ENCODE measurements at places on chromosomes 16 and 17. TPM values are rescaled to one million over a fixed set of nuclear protein-coding genes. Genes with fewer than 3 reads are reported as not detected.

GRCh38 chr16:15607700-15608396 lies 35.1 kb downstream of the MARF1 start:
- peaks cover 28% of the 10 kb centered on the region for H3K36me3 ChIP-seq
- H3K4me1 ChIP-seq: peaks cover 7% of the 10 kb centered on the region
- H3K27me3 ChIP-seq: no peaks in the 10 kb centered on the region

- H3K27me3 ChIP-seq: peaks cover 2% of the 10 kb centered on the region
- no peak overlapping the region for H3K27ac ChIP-seq
- H3K4me3 ChIP-seq: no peak overlapping the region
- no peak for DNase-seq
- H3K4me1 ChIP-seq: no peaks in the 10 kb centered on the region
These were observed 100.2 kb downstream of the WSCD1 start for GRCh38 chr17:6170349-6170748.

WNT9B gene
- 0.84 TPM for total RNA-seq

MYH1 gene
- total RNA-seq: not detected

DNA sequence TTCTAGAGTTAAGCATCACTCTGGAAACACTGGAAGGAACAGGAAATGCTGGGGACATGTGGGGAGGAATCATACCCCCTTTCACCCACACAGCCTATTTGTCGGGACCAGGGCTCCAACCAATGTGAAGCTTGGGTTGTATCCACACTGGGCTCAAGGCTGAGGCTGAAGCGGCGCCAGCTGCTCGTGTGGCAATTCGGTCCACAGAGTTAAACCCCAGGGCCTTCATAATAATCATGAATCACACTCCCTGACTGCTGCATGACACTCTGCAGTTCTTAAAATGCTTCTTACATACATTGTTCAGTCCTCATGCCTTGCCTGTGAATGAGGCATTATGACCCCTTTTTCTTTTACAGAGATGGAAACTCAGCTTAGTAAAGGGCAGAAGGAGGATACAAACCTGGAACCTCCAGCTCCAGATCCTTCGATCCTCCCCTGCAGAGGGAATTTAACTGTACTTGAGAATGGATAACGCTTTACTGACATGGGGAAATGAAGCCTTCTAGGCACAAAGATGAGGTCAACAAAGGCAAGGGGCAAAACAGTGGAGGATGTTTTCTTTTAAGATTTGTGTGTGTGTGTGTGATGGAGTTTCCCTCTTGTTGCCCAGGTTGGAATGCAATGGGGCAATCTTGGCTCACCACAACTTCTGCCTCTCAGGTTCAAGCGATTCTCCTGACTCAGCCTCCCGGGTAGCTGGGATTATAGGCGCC lies 72.7 kb downstream of the SOX9 start:
- H3K4me1 ChIP-seq: peaks cover 20% of the 10 kb centered on the region
- no peaks in the 10 kb centered on the region for H3K36me3 ChIP-seq
- H3K27me3 ChIP-seq: no peaks in the 10 kb centered on the region

- H3K27ac ChIP-seq: no peak overlapping the region
- no peaks in the 10 kb centered on the region for H3K4me1 ChIP-seq
- no peaks in the 10 kb centered on the region for H3K36me3 ChIP-seq
- H3K4me3 ChIP-seq: no peak overlapping the region
- no peaks in the 10 kb centered on the region for H3K27me3 ChIP-seq
These were observed 2.1 kb downstream of the IGFALS start for GRCh38 chr16:1791256-1791942.

GRCh38 chr16:13419589-13419988 lies 500.4 kb upstream of the ERCC4 start:
- H3K27me3 ChIP-seq: no peaks in the 10 kb centered on the region
- H3K4me1 ChIP-seq: no peaks in the 10 kb centered on the region
- H3K4me3 ChIP-seq: no peak overlapping the region
- H3K27ac ChIP-seq: no peak overlapping the region
- no peaks in the 10 kb centered on the region for H3K36me3 ChIP-seq

DNA sequence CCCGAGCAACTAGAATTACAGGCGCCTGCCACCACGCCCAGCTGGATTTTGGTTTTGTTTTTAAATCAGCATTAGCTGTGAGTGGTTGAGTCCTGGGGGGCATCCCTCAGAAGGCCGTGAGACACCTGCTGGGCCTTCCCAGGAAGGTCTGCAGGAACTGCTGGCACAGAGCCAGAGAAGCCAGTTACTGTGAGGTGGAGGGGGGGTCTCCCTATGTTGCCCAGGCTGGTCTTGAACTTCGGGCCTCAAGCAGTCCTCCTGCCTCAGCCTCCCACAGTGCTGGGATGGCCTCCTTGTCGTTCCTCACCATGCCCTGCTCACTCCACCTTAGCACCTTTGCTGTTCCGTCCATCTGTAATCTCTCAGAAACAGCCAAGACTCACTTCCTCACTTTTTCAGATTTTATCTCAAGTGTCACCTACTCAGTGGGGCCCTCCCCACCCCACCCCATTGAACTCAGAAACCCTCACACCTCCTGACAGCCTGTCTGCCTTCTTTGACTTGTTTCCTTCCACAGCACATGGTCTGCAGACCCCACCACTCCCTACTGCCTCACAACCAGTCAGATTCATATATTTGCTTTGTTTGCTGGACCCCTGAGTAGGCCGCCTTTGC lies 62.3 kb downstream of the WSB1 start:
- H3K27me3 ChIP-seq: no peaks in the 10 kb centered on the region
- H3K4me3 ChIP-seq: no peak overlapping the region
- H3K27ac ChIP-seq: no peak overlapping the region
- no peak for DNase-seq
- peaks cover 19% of the 10 kb centered on the region for H3K4me1 ChIP-seq
- H3K36me3 ChIP-seq: no peaks in the 10 kb centered on the region

- no peaks in the 10 kb centered on the region for H3K36me3 ChIP-seq
- no peak overlapping the region for H3K4me3 ChIP-seq
- H3K27me3 ChIP-seq: no peaks in the 10 kb centered on the region
- H3K27ac ChIP-seq: no peak overlapping the region
- DNase-seq: no peak
These were observed 387.3 kb downstream of the HS3ST3B1 start for GRCh38 chr17:14688134-14688533.

ABCA6 gene
- total RNA-seq: not detected

CIBAR2 gene
- total RNA-seq: not detected

CCL5 gene
- total RNA-seq: 71.3 TPM

DNA sequence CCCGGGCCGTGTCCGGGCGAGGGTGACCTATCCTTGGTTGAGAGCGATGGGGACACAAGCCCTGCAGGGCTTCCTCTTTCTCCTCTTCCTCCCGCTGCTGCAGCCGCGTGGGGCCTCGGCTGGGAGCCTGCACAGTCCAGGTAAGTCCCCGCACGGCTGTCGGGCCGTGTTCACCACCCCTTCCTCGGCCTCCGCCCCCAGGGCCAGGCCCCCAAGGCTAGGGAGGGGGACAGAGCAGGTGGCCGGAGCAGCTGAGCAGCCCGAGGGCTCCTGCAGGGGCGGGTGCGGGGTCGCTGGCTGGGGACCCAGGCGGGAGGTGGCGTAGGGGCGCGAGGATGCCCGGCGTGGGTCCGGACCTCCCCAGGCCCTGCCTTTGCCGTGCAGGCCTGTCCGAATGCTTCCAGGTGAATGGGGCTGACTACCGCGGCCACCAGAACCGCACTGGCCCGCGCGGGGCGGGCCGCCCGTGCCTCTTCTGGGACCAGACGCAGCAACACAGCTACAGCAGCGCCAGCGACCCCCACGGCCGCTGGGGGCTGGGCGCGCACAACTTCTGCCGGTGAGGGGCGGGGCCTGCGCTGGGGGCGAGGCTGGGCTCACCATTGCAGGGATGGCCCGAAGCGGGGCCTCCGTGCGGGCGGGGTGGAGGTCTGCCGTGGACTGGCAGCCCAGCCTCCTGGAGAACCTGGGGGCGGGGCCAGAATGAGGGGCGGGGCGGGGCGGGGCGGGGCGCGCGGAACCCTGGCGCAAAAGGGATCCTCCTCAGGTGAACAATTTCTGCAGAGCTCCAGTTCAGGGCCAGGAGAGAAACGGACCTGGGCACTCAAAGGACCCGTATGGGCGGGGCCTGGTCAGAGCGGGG lies 631 bp downstream of the KREMEN2 start:
- peaks cover 17% of the 10 kb centered on the region for H3K4me1 ChIP-seq
- DNase-seq: no peak
- H3K27me3 ChIP-seq: peaks cover 48% of the 10 kb centered on the region
- no peak overlapping the region for H3K27ac ChIP-seq
- H3K36me3 ChIP-seq: no peaks in the 10 kb centered on the region

DNA sequence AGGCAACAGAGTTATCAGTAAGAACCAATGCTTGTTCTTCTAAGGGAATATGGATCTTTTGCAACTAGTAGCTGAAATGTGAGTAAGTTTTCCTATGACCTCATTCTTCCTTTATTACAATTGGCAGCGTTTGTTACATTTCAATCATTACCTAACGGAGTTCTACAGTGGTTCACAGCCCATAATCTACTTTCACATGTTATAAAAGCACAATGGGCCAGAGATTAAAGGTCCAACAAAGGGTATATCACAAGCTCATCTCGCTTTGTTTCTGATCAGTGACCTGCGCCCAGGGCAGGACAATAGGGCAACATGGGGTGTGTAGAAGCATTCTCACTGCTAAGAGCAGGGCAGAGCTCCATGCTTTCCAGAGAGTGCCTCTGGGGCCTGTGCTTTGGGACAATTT lies 279.9 kb upstream of the DYNLRB2 start:
- no peaks in the 10 kb centered on the region for H3K27me3 ChIP-seq
- no peaks in the 10 kb centered on the region for H3K36me3 ChIP-seq
- no peaks in the 10 kb centered on the region for H3K4me1 ChIP-seq
- no peak overlapping the region for H3K4me3 ChIP-seq
- no peak overlapping the region for H3K27ac ChIP-seq
- DNase-seq: no peak

GRCh38 chr17:64369007-64369893 lies 21.4 kb downstream of the PECAM1 start:
- H3K27me3 ChIP-seq: peaks cover 20% of the 10 kb centered on the region
- H3K27ac ChIP-seq: no peak overlapping the region
- no peak for DNase-seq
- no peaks in the 10 kb centered on the region for H3K36me3 ChIP-seq

DNA sequence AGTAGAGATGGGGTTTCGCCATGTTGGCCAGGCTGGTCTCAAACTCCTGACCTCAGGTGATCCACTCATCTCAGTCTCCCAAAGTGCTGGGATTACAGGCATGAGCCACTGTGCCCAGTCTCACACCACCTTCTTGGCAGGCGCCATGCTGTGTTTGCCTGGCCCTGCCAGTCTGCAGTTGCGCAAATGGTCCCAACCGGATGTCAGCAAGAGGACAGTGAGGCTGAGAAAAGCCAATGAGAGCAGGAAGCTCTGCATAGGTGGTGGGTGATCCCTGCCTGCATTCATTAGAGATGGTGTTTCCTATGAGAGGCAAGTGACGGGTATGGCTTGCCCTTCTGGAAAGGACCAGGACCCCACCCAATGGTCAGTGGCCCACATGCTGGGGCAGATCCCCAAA lies 59.3 kb downstream of the PECAM1 start:
- no peak for DNase-seq
- H3K4me3 ChIP-seq: no peak overlapping the region
- peaks cover 9% of the 10 kb centered on the region for H3K27me3 ChIP-seq
- H3K36me3 ChIP-seq: no peaks in the 10 kb centered on the region
- no peaks in the 10 kb centered on the region for H3K4me1 ChIP-seq
- no peak overlapping the region for H3K27ac ChIP-seq

- H3K36me3 ChIP-seq: no peaks in the 10 kb centered on the region
- no peak overlapping the region for H3K4me3 ChIP-seq
- H3K27ac ChIP-seq: no peak overlapping the region
- no peak for DNase-seq
- H3K27me3 ChIP-seq: no peaks in the 10 kb centered on the region
These were observed 62.8 kb upstream of the GCSH start for GRCh38 chr16:81158964-81159363.

DNA sequence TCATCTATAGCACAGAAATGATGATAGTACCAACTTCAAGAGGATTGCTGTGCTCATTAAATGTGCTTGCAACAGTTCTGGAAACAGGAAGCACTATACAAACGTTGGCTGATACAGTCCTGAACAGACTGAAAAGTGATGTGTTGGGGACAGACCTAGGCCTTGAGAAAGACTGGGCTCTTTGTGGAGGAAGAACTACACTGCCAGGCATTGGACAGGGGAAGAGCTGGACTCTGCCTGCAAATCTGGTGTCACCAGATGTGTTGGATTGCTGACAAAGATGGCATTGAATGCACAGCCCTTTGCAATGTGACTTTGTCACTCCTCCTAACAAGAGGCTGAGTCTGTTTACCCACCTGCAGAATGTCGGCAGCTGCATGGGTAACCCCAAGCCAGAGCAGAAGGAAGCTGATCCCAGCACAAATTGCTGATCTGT lies 12.4 kb upstream of the ST6GALNAC2 start:
- H3K27me3 ChIP-seq: no peaks in the 10 kb centered on the region
- H3K27ac ChIP-seq: no peak overlapping the region
- H3K4me3 ChIP-seq: no peak overlapping the region
- H3K4me1 ChIP-seq: peaks cover 12% of the 10 kb centered on the region

GRCh38 chr17:49727380-49727779 lies 19.6 kb upstream of the SLC35B1 start:
- H3K27ac ChIP-seq: no peak overlapping the region
- H3K4me1 ChIP-seq: no peaks in the 10 kb centered on the region
- no peak for DNase-seq
- no peaks in the 10 kb centered on the region for H3K27me3 ChIP-seq

DNA sequence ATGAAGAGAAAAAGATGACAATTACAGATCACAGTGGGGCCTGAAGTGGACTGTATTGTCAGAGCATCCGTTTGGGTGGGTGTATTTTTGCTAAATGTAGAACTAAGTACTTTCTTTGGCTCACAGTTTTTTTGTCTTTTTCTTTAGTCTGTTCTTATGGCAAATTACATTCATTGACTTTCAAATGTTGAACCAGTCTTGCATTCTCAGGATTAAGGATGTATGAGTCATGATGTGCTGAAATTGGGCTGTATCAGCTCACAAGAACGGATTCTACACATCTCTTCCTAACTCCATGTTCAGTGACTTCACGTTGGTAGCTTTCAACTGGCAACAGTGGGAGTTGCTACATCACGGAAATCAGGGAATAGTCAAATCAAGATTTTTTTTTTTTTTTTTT lies 66.5 kb downstream of the TEX2 start:
- peaks cover 13% of the 10 kb centered on the region for H3K4me1 ChIP-seq
- H3K36me3 ChIP-seq: no peaks in the 10 kb centered on the region
- H3K27me3 ChIP-seq: no peaks in the 10 kb centered on the region
- no peak overlapping the region for H3K4me3 ChIP-seq
- peak; percentile 90 for DNase-seq

SSTR5 gene
- total RNA-seq: not detected

- H3K36me3 ChIP-seq: no peaks in the 10 kb centered on the region
- H3K27me3 ChIP-seq: no peaks in the 10 kb centered on the region
- no peaks in the 10 kb centered on the region for H3K4me1 ChIP-seq
- no peak overlapping the region for H3K27ac ChIP-seq
- DNase-seq: no peak
- H3K4me3 ChIP-seq: no peak overlapping the region
These were observed 2.4 kb upstream of the NECAB2 start for GRCh38 chr16:83965444-83966152.

KCNJ16 gene
- total RNA-seq: 0.73 TPM

GRCh38 chr17:81925860-81926450 lies 1.6 kb downstream of the MAFG start:
- H3K36me3 ChIP-seq: peaks cover 4% of the 10 kb centered on the region
- no peak for DNase-seq
- H3K4me3 ChIP-seq: peak overlapping the region; percentile 66

CACNG1 gene
- total RNA-seq: not detected

SYT17 gene
- total RNA-seq: 2.5 TPM
